ENCODE measurements at places on chromosomes 16 and 17.

DNA sequence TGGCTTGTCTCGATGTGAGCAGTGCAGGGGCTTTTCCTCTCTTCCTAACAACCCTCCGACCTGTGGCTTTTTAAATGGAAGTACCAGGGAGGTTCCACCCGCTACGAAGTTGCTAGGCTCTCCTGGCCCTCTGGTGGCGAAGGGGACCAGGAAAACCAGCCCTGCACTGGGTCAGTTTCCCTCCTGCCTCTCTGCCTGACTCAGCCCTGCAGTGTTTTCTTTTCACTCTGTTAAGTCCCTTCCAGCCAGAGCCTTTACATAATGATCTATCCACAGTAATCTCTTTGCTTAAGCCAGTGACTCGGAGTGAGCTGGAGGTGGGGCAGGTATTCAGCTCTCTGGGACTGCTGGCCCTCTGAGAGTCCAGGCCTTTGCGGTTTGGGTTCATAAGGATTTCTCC, 331.3 kb upstream of the EEF2KMT start:
- DNase-seq = no peak

DNA sequence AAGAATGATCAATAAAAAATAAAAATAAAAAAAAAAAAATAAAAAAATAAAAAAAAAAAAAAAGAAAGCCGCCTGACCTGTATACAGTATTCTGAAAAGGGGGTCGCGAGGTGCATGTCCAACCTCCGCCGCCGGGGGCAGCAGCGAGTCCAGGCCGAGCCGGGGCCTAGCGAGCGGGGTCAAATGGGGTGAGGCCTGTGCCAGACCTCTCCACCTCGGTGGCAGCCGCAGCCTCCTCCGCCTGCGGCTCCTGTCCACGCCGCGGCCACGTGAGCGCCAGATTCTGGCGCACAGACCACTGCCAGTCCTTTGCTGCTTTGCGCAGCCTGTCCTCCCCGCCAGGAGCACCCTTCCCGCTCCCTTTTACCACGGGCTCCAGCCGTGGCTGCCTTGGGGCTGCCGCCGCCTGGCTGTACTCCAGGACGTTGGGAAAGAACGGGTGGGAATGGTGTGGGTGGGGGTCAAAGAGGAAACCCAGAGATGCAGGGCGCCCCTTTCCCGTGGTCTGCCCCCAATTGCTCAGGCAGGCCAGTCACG, 2.4 kb upstream of the BCKDK start:
- DNase-seq = peak; percentile 88

DNA sequence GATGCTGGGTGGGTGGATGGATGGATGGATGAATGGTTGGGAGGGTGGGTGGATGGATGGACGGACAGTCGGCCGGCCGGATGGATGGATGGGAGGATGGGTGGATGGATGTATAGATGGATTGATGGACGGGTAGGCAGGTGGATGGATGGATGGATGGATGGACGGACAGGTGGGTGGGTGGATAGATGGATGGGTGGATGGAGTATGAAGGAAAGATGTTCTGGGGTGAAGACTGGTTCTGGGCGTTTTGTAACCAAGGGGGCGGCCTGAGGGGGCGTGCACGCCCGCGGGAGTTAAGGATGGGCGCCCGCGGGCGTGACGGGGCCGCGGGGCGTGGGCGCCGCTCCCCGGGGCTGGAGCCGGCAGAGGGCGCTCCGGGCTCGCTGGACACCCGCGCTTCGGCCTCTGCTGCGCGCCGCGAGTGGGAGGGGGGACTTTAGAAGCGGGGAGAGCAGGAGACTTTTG, at the start of gene NECAB2:
NECAB2 (plus strand) TSS at position 407 of the 468 bp plus-strand sequence. CDS start 405 bp downstream, outside the sequence.
- peak; percentile 79 for DNase-seq

GRCh38 chr16:88504489-88505404, 51.7 kb downstream of the ZFPM1 start:
- DNase-seq = peak; percentile 85

DNA sequence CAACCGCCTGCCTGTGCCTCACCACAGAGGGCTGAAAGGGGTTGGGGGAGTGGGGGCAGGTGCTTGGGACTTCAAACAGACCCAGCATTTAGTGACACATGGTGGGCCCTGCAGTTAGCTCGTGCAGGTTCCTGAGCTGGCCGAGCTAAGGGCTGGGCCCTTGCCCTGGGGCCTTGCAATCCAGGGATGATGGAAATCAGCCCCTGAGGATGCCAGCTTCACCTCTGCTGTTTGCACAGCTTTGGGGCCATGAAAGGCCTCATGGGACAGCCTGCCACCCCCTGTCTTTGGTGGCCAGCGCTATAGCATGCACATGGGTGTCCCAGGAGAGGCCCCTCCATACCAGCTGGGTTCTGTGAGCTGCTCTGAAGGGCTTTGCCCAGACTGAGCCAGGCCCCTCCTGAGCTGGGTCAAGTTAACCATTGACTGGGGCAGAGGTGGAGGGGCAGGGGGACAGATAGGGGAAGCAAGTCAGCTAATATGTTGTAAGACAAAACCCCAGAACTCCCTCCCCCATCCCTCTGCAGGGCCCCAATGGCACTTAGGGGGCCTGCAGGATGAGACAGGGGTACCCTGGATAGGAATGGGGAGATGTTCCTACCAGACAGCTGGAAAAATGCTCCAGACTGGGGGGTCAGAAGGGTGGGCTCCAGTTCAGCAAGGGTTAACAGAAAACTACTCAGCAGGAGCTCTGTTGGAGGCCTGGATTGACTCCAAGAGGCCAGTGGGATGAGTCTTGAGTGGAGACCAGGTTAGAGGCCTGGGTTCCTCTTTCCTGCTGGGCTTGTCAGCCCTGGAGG, 692 bp downstream of the PRR15L start:
- no peak for DNase-seq

GRCh38 chr16:22642416-22643088, 131.9 kb downstream of the NPIPB5 start:
- no peak for DNase-seq

All from eye (tissue), 1 donor.